Globus pallidus (tissue), 1 donor: ENCODE measurements at places on chromosomes 1 and 21.

DNA sequence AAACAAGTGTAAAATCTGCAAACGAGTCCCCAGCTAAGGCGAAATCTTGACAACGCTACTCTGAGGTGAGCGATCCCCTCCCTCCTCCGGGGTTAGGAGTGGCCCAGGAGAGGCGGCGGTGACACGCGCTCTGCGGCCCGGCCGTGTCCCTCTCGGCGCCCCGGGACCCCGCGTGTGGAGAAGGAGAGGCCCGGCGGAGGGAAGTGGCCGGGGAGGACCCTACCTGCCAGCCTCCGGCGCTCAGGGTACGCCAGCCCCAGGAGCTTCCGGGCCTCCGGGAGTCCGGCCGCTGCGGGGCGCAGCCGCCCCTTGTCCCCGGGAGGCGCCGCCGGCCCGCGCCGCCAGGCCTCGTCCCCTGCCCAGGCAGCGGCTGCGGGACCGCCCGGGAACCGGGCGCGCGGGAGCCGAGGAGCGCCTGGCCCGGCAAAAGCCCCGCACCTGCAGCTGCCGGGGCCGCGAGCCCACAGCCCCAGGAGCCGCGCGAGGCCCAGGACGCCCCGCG is 543 bp downstream of the ABCB10 start:
- DNase-seq, result peak; percentile 54

DNA sequence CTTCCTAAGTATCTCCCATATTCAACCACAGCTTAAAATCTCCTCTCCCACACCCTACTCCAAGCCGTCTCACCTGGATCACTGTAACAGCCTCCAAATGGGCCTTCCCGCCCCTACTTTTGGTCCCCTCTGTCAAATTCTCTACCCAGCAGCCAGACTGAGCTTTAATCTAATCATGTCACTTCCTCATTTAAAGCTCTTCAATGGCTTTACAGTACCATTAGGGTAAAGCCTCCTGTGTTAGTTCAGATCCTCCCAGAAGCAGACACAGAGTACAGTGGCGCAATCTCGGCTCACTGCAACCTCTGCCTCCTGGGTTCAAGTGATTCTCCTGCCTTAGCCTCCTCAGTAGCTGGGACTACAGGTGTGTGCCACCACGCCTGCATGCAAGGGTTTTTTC is 46.8 kb upstream of the PSEN2 start:
- no peak for DNase-seq

DNA sequence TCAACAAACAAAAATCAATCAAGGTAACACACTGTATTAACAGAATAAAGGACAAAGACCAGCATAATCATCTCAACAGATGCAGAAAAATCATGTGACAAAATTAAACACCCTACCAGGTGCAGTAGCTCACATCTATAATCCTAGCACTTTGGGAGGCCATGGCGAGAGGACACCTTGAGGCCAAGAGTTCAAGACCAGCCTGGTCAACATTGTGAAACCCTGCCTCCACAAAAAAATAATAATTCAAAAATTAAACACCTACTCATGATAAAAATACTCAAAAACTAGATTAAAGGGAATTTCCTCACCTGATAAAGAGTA is 35.3 kb downstream of the PIK3R3 start:
- DNase-seq, result no peak

DNA sequence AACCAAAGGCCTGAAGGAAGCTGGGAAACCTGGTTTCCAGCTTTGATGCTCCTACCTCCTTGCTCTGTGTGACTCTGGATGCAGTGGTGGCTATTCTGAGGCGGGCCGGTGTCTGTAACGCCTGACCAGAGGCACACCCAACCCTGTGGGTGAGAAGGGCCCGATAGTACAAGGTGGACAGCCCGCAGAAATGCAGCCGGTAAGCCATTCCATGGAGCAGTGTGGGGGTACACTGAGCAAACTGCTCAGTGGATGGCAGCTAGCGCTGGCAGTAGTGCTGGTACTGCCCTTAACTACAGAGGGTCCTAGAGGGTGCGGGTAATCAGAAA is 36.0 kb downstream of the AHDC1 start:
- DNase-seq, result no peak

- no peak for DNase-seq
Measured at GRCh38 chr1:54122135-54122751, 30.6 kb downstream of the CDCP2 start.

GRCh38 chr1:159855709-159856108 is 6.7 kb downstream of the VSIG8 start:
- DNase-seq, result no peak

- no peak for DNase-seq
Measured at GRCh38 chr1:26922901-26923300, 1.4 kb downstream of the NUDC start.

DNA sequence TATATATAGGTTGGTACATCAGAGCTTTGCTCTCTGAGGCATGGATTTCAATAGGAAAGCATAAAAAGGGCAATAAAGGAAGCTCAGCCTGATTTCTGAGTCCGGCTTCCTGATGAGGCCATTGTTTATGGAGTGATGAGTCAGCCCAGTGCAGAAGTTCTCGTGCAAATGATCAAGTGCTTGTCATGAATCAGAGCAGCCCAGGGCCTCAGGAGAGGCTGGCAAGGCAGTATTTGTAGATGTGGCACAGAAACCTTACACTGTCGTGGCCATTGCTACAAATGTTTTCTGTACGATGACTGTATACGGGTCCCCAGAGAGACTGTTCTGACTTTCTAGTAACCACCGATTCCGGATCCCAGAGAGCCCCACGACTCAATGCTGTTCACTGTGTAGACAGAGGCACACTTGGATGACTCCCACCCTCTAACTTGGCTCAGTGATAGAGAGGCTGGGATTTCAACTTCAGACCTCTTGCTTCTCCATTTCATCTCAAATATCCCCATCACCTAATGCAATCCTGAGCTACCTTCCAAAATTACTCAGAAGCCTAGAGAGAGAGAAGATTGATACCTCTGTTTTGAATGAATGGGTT is 26.8 kb downstream of the UMODL1 start:
- no peak for DNase-seq

GRCh38 chr21:45443595-45444181 is 38.7 kb downstream of the COL18A1 start:
- DNase-seq, result peak; percentile 48

GRCh38 chr1:59541891-59542290 is 245.0 kb downstream of the FGGY start:
- DNase-seq, result no peak

- no peak for DNase-seq
Measured at GRCh38 chr1:54795356-54795665, 5.8 kb downstream of the TTC22 start.

GRCh38 chr1:213883618-213884017 is 104.2 kb upstream of the PROX1 start:
- DNase-seq, result no peak

DNA sequence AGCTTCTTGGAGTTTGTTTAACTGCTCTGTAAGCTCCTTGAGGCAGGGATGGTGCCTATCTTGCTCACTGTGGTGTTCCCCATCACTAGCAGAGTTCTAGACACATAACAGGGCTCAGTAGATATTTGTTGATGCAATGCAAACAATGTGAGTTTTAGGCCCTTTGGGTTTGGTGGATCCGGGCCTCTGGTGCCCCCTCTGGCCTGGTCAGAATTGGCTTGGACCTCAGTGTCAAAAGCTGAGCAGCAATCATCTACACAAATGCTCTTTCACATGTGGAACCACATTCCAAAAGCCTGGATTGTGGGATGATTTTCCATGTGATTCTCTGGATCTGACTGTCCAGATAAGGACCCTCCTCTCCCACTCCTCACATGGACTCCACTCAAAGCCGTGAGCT is 53.4 kb upstream of the BCAR3 start:
- DNase-seq, result no peak

DNA sequence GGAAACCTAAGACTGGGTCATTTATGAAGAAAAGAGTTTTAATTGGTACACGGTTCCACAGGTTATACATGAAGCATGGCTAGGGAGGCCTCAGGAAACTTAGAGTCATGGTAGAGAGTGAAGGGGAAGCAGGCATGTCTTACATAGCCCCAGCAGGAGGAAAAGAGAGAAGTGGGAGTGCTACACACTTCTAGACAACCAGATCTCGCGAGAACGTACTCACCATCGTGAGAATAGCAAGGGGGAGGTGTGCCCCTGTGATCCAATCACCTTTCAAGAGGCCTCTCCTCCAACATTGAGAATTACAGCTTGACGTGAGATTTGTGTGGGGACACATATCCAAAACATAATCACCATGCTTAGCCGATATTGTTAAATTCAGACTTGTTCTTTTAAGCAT is 62.8 kb downstream of the DYRK1A start:
- DNase-seq, result no peak

GRCh38 chr1:6071219-6071618 is 25.5 kb downstream of the KCNAB2 start:
- DNase-seq, result no peak

GRCh38 chr1:225962440-225962975 is 21.5 kb upstream of the LEFTY2 start:
- no peak for DNase-seq

GRCh38 chr1:155681776-155682175 is 6.8 kb downstream of the YY1AP1 start:
- DNase-seq, result no peak

DNA sequence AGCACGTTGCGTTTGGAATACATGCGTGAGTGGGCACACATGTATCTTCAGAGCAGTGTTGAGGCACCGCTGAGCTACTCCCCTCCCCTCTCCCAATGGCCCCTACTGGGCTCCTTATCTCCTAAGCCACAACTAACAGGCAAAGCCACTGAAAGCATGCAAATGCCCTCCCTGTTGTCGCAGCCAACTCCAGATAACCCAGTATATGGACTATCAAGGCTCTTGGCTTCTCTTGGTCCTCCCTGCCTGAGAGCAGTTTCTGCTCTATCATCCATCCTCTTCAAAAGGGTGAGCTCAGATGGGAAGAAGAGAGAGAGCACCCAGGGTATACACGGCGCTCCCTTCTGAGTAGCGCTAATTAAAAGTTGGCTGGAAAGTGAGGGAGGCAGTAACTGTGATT is 58.5 kb upstream of the CNTN2 start:
- DNase-seq, result no peak

DNA sequence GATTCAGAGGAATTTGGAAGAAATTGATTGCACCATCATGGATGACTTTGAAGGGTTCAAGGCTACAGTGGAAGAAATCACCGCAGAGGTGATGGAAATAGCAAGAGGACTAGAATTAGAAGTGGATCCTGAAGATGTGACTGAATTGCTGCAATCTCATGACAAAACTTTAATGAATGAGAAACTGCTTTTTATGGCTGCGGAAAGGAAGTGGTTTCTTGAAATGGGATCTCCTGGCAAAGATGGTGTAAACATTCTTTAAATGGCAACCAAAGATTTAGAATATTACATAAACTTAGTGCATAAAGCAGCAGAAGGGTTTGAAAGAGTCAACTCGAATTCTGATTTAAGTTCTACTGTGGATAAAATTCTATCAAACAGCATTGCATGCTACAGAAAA is 698.6 kb downstream of the PLA2G4A start:
- DNase-seq, result no peak

DNA sequence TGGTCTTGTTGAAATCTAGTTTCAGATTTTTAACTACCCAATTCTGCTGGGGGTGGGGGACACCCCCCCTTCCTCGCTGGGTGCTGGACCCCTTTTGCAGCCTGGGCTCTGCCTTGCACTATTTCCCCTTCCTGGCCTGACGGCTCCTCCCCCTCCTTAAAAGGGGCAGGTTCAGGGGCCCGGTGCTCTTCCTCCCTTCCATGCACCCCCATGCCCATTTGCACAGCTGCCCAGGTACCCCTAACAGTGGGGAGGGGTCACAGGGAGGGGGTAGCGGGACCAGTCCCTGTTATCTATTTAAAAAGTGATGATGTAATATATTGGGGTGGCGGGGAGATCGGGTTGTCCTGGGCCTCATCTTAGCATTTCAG is 15.3 kb downstream of the ZBTB7B start:
- no peak for DNase-seq

DNA sequence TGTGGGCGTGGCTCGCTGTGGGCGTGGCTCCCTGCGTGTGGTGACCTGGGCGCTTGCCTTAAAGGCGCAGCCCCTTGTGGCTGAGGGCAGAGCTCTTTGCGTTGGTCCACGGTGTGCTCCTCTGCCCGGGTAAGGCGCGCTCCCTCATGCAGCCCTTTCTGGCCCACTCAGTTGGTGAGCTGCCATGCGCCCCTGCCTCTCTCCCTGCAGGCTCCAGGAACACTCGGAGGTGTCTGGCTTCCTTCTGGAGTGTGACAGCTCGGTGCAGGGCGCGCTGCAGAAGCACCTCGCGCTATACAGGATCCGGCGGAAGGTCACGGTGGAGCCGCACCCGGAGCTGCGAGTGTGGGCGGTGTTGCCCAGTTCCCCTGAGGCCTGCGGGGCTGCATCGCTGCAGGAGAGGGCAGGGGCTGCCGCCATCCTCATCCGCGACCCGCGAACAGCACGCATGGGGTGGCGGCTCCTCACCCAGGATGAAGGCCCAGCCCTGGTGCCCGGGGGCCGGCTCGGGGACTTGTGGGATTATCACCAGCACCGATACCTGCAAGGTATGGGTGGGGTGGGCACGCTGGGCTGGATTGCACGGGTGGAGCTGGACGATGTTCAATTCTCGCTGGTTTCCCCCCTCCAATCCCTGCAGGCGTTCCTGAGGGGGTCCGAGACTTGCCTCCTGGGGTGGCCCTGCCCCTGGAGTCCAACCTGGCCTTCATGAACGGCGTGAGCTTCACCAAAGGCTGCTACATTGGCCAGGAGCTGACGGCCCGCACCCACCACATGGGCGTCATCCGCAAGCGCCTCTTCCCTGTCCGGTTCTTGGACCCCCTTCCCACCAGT is 9.1 kb downstream of the IBA57 start:
- DNase-seq, result no peak

DNA sequence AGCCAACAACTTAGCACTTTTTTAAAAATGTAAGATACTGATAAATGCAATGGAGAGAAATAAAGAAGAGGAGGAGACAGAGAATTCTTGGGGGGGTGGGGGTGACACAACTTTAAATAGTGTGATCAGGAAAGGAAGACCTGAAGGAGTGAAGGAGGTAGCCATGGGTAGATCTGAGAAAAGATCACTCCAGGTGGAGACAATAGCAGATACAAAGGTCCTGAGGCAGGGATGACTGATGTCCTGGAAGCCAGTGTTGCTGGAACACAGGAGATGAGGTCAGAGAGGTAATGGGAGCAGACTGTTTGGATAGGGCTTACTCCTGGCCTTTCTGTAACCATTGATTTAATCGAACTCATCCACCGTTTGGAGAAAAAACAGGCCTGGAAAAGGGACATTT is 24.6 kb upstream of the TRABD2B start:
- no peak for DNase-seq

- no peak for DNase-seq
Measured at GRCh38 chr1:224014330-224014649, 99.6 kb upstream of the FBXO28 start.
